ENCODE measurements at places on chromosomes 2 and 18.

DNA sequence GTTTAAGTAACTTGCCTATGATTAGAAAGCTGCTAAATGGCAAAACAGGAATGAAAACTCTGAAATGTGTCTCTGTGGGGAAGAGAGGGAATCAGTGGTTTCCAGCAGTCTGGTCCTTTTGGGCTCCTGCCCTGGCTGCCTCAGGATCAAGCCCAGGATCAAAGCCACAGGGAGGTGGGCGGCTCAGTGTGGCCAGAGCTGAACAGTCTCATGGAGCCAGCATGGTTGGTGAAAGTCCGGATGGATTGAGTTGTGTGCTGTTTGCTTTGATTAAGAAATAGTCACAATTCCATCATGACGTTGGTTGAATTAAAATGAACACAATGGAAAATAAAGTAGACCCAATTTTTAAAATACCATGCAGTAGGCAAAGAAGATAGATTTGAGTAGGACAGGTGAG lies 344.2 kb downstream of the LPIN1 start:
- no peak for DNase-seq

DNA sequence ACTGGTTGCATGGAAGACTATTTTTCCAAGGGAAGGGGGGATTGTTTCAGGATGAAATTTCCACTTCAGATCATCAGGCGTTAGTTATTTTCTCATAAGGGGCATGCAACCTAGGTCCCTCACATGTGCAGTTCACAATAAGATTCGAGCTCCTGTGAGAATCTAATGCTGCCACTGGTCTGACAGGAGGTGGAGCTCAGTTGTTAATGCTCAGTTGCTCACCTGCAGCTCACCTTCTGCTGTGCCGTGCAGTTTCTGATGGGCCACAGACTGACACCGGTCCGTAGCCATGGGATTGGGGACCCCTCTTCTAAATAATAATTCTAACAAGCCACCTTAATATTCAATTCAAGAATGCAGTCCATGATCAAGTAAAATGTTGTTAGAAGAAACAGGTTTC lies 34.9 kb downstream of the PLCL1 start:
- DNase-seq: no peak

- DNase-seq: no peak
Measured at GRCh38 chr2:158829167-158829566, 34.0 kb downstream of the DAPL1 start.

DNA sequence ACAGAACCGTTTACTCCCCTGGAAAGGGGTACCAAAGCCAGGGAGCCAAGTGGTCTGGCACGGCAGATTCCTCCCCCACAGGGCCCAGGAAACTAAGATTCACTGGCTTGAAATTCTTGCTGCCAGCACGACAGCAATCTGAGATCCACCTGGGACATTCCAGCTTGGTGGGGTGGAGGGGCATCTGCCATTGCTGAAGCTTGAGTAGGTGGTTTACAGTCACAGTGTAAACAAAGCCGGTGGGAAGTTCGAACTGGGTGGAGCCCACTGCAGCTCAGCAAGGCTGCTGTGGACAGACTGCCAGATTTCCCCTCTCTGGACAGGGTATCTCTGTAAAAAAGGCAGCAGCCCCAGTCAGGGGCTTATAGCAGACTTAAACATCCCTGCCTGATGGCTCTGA lies 901.7 kb upstream of the LRRTM1 start:
- DNase-seq: no peak

DNA sequence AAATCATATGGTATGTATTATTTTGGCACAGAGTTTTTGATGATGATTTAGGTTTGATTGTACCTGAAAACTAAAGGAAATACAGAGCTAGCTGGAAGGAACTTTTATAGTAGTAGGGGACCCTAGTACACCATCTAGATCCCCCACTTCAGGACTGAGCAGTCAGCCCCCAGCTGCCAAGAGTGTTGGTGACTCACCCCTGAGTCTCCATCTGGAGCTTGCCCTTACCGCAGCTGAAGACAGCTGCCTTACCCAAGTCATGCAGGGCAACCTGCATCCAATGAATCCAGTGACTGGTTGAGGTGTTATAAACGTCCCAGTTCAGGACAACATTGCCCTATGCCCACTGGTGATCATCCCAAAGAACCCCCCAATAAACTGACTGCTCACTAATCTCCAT lies 15.3 kb downstream of the PMS1 start:
- no peak for DNase-seq

GRCh38 chr2:121429119-121429903 lies 101.4 kb upstream of the RNU4ATAC start:
- no peak for DNase-seq
